ENCODE measurements at places on chromosomes 4 and X.
A peak's percentile ranks its signal among the peaks of the same experiment; 100 is the strongest.

- DNase-seq = no peak
Measured at GRCh38 chr4:146975527-146975926, 29.9 kb upstream of the TTC29 start.

DNA sequence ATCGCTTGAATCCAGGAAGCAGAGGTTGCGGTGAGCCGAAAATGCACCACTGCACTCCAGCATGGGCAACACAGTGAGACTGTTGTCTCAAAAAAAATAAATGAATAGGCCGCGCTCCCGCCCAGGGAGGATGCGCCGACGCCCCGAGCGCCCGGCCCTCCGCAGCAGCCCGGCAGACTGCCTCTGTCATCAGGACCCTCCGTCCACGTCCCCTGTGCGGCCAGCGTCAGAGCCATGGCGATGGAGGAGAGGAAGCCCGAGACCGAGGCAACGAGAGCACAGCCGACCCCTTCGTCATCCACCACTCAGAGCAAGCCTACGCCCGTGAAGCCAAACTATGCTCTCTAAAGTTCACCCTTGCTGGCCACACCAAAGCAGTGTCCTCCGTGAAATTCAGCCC lies 21.4 kb downstream of the LIAS start:
- no peak for DNase-seq

DNA sequence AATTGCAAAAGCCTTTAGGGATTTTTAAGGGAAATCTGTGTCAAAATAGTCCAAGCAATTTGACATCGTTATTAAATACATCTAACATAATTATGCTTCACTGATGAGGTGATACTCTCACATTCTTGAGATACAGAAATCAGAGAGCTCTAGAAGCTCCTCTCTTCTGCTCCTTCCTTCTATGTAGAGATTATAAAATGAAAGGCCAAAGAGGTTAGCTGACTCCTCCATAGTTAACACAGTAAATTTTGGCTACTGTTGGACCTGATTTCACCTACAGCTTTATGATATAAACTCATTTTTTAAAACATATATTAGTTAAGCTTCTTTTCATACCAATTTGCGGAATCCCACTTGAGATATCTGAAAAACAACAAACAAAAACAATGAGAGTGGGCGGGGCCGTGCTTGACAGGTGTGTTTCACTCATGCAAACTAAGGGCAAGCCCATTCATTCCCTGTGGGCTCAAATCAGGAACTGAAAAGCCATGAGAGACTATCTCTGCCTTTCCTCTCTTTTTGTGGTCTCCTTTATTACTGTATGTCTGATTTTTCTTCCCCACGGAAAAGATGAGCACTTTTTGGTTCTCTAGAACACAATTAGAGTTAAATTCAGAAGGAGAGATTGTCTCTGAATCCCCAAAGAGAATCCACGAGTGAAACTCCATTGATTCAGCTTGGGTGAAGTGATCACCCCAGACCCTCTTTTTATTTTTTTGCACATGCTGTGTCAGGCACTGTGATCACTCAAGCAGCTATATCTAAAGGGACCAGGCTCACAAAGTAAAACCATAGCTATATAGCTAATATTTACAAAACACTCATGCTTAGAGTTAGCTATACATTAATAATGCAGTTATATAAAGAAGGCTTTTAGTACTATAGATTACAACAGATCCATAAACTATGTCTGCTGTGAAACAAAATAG lies 566.3 kb downstream of the IL15 start:
- DNase-seq = no peak

- DNase-seq = no peak
Measured at GRCh38 chrX:133913658-133914388, 71.6 kb downstream of the GPC3 start.

- DNase-seq = no peak
Measured at GRCh38 chr4:100880011-100880410, 362.2 kb upstream of the EMCN start.

GRCh38 chr4:42482516-42483327 lies 85.4 kb downstream of the SHISA3 start:
- DNase-seq = no peak

- DNase-seq = peak; percentile 22
Measured at GRCh38 chrX:118353081-118353850, 7.4 kb downstream of the WDR44 start.

- no peak for DNase-seq
Measured at GRCh38 chr4:139540161-139540560, 15.9 kb downstream of the SETD7 start.

DNA sequence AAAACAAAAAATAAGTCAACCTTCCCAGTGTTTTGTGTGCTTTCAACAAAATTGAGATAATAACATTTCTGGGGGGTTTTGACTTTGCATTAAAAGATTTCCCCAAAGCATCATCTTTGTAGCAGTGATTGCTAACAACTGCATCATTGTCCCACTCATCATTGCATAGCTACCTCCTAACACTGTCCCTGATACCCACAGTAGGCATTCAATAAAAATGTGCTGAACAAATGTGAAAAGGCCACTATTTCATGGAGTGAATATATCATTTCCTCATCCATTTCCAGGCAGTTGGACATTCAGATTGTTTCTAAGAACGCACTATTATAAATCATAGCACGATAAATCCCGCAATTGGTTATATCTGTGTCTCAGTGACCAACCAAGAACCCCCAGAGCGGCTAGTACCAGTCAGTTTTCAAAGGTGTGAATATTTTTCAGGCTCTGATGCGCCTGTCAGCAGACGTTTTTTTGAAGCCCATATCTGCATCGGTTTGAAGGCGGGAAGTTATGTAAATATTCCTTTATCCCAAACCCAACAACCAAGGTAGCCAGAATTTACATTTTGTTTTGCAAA lies 36.0 kb upstream of the CRMP1 start:
- no peak for DNase-seq

GRCh38 chr4:38856524-38857337 lies at the start of gene TLR6:
TSS of gene TLR6 (minus strand) at chr4:38856817. CDS start at chr4:38829473, 27,344 bp downstream.
- peak; percentile 81 for DNase-seq

DNA sequence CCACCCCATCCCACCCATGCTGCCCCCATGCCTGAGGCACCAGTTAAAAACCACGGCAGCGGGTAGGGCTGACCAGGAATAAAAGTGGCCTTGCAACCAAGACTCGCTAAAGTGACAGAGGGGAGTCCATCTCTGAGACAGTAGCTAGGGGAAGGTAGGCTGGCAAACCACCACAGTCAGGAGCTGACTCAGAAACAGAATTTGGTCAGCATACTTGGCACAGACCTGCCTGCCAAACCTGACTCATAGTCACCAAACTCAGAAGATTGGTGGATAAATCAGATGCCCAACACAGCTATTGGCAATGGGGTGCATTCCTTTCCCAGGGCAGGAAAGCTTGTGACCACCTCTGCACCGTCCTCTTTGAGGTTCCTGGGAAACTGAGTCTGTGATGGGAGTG lies 193.8 kb downstream of the BCOR start:
- no peak for DNase-seq

DNA sequence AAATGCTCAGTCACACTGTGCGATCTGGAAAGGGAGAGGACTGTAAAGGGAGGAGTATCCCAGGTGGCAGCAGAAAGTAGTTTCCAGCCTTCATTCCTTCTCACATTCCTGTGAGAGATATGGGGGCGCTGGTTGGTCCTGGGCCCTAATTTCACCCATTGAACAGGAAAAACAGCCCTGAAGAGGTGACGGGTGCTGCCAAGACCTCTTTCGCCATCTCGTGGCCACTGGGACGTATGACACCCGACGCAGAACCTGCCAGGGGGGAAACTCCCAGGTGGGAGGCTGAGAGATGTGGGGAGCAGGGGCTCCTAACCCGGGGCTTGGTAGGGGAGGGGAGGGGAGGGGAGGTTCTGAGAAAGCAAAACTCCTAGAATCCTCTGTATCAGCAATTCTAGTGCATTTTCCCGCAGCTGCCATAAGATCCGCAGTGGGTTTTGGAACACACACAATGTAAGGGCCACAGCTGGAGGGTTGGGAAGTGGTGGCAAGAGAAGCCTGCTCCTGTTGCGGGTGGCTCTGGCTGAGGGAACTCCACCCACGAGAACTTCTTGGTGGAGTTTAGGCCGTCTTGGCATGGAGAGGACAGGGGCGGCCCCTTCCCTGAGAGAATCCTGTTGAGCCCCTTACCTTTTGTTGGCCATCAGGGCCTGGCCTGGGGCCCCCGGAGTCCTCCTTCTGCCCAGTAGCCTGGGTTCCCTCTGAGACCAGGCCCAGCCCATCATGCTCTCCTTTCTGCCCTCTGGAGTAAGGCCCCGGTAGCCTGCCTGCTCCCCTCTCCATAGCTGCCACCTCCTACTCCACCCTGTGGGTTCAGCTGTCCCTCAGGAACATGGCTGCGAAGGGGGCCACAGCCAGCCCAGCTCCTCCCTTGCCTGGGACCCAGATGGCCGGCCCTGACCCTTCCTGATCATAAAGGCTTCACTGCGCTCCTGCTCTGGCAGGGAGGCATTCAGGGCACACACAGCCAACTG lies 134.1 kb downstream of the OR13H1 start:
- DNase-seq = peak; percentile 33

- no peak for DNase-seq
Measured at GRCh38 chr4:121148000-121148399, 16.1 kb downstream of the TNIP3 start.

GRCh38 chrX:112759512-112759911 lies 79.8 kb upstream of the LHFPL1 start:
- DNase-seq = no peak

DNA sequence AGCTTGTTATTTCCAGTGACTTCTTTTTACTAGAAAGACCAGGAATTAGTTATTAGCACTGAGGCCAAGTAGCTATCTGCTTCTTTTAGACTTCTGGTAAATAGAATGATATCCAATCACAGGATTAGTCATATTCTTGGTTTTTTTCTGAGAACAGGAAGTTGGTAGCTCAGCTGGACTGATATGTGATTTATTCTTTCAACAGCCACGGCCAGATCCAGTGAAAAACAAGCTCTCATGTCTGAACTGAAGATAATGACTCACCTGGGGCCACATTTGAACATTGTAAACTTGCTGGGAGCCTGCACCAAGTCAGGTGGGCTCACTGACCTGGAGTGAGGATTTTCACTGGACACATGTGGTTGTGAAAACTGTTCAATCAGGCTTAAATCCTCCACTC lies 48.6 kb downstream of the PDGFRA start:
- peak; percentile 84 for DNase-seq

DNA sequence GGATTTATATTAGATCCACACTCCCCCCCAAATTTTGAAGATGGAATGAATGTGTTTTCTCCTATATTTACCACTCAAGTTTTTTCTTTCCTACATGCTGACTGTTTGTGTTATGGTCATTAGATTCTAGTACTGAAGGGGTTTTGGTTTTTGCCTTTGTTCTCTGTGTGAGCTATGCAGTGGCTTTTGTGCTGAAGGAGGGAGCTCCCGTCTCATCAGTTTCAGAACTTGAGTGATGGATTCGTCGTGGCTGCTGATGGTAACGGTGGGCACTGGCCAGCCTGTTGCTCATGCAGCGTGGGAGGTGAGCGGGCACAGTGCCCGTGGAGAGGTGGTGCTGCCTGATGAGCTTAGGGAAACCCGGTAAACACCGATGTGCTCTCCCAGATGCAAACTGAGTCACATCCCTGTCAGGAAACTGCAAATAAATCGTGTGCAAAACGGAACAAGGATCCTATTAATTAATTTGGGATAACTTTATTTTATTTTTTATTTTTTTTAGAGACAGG lies 101.5 kb downstream of the SORBS2 start:
- no peak for DNase-seq

DNA sequence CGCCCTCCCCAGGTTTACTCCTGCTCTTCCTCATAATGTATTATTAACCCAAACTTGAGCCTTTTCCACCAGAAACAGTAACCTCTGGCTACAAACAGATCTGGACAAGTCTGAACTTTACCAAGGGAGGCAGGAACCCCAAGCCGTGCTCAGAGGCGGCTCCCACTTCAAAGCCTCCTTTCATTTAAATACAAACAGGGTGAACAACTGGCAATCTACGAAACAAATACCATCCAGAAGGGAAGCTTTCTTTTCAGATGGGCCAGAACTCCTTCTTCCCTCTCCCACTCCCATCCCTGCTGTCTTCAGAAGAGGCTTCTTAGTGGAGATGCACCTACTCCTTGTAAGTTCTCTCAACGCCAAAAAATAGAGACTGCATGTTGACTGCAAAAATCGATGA lies 2.1 kb upstream of the GPC4 start:
- no peak for DNase-seq

GRCh38 chr4:6509587-6509986 lies 37.2 kb upstream of the PPP2R2C start:
- DNase-seq = peak; percentile 12

GRCh38 chr4:136867465-136867864 lies 664.8 kb downstream of the PCDH18 start:
- no peak for DNase-seq

GRCh38 chr4:578451-579443 lies 2.7 kb upstream of the TMEM271 start:
- DNase-seq = no peak

DNA sequence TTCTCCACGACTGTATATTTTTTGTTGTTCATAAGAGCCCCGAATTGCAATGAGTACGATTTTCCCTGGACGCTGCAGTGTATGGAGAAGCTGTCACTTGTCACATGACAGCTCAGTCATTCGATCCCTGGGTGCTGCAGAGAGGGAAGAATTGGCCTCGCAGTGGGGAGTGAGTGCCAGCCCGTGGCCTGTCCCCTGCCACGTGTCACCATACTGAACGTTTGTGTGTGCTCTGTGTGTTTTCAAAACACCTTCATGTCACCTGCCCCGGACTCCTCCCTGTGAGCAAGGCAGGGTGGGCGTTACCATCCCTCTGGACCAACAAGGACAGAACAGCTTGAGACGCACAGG lies 77.9 kb downstream of the TBL1X start:
- no peak for DNase-seq

DNA sequence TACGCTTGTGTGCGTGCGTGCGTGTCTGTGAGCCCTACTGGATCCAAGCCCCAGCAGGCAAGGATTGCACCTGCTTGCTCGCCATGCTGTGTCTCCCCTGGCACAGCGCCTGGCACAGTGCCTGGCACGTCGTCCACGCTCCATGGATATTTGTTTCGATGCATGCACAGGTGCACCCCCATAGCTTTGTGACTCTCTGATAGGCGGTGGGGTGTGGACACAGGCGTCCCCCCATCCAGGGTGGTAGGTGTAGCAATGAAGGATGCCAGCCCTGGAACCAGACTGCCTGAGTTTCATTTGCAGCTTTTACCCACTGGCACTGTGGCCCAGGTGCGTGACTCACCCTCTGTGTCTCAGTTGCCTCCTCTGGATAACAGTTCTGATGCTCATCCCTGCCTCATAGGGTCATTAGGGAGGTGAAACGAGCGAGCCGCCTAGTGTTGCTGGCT lies 20.2 kb downstream of the PIGG start:
- no peak for DNase-seq

Data from choroid plexus epithelial cell (primary cell).